Aorta (tissue), 5 donors: ENCODE measurements at places on chromosomes 6 and 20. TPM values are rescaled to one million over a fixed set of nuclear protein-coding genes. Genes with fewer than 3 reads are reported as not detected.

The TNFAIP3 gene
- 22.0 TPM for total RNA-seq

The MDC1 gene
- total RNA-seq: 31.4 TPM

- no peaks in the 10 kb centered on the region for H3K4me1 ChIP-seq
- H3K4me3 ChIP-seq: no peak overlapping the region
- no peak for DNase-seq
- H3K27me3 ChIP-seq: no peaks in the 10 kb centered on the region
- H3K36me3 ChIP-seq: no peaks in the 10 kb centered on the region
These were observed 220.8 kb upstream of the CDH4 start for GRCh38 chr20:61031101-61031830.

GRCh38 chr6:157699777-157700636 lies 123.0 kb upstream of the SNX9 start:
- H3K27me3 ChIP-seq: no peaks in the 10 kb centered on the region
- H3K27ac ChIP-seq: no peak overlapping the region
- no peaks in the 10 kb centered on the region for H3K4me1 ChIP-seq
- no peak for DNase-seq
- H3K4me3 ChIP-seq: no peak overlapping the region

- H3K27me3 ChIP-seq: no peaks in the 10 kb centered on the region
- no peak overlapping the region for H3K27ac ChIP-seq
- H3K4me3 ChIP-seq: no peak overlapping the region
- DNase-seq: no peak
These were observed 256.7 kb downstream of the UST start for GRCh38 chr6:149003560-149003959.

DNA sequence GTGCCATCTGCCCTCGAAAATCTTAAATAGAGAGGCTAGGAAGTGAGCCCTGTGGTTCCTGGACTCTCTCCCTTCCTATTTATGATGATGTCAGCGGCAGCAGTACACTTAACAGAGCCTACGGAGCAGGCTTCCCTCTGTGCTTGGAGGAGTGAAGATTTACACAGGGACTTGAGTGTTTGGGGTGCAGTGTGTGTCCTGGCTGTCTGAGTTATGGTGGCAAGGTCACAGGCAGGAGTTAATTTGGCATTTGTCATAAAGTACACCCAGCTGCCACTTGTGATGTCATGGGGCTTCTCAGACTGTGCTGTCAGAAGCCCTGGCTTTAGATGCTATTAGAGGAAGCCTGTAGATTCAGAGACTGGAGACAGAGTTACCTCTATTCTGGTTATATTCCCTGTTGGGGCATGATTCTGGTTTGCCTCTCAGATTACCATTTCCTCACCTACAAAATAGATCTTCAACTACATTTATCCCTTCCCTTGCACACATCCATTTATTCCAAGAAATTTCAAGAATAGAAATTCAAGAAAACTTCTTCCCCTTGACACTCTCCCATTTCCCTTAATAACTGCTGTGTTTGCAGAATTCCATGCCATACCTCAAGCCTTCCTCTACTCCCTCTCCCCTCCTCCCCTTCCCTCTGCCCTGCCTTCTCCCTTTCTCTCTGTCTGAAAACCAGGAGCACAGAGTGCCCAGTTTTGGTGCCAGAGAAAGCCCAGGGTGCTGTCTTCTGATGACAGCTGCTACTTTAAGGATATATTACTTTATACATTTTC lies 72.1 kb downstream of the SLC24A3 start:
- H3K36me3 ChIP-seq: no peaks in the 10 kb centered on the region
- no peak overlapping the region for H3K27ac ChIP-seq
- H3K27me3 ChIP-seq: no peaks in the 10 kb centered on the region
- H3K4me1 ChIP-seq: no peaks in the 10 kb centered on the region
- no peak for DNase-seq
- H3K4me3 ChIP-seq: no peak overlapping the region

DNA sequence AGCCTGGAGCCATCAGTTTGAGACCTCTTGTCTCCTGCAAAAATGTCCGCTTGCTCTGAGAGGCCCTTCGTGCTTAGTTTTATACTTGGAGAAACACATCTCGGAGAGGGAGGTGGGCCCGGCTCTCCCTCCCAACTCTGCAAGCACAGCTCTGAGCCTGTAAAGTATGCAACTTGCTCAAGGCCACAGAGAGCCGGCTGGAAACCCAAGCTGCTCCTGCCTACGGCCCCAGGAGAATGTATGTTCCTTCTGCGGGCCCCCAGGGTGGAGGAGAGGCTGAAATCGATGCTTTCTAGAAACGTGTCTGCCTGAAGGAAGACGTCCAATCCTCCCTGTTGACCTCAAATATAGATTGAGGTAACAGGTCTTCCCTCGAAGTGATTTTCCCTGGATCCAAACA lies 205.4 kb downstream of the PREX1 start:
- H3K4me1 ChIP-seq: no peaks in the 10 kb centered on the region
- H3K27ac ChIP-seq: no peak overlapping the region
- DNase-seq: peak; percentile 19
- no peaks in the 10 kb centered on the region for H3K27me3 ChIP-seq

- H3K27ac ChIP-seq: no peak overlapping the region
- no peaks in the 10 kb centered on the region for H3K36me3 ChIP-seq
- no peak overlapping the region for H3K4me3 ChIP-seq
- no peak for DNase-seq
These were observed 777.9 kb downstream of the TENT5A start for GRCh38 chr6:80974579-80974978.
